ENCODE measurements at places on chromosomes 12 and 14. TPM values are rescaled to one million over a fixed set of nuclear protein-coding genes. Genes with fewer than 3 reads are reported as not detected.
A peak's percentile ranks its signal among the peaks of the same experiment; 100 is the strongest.

GRCh38 chr14:39626589-39627576 is 194.7 kb upstream of the FBXO33 start:
- no peaks in the 10 kb centered on the region for H3K27me3 ChIP-seq
- H3K36me3 ChIP-seq, result no peaks in the 10 kb centered on the region
- no peak for DNase-seq
- no peak overlapping the region for H3K27ac ChIP-seq
- H3K4me1 ChIP-seq, result no peaks in the 10 kb centered on the region
- H3K4me3 ChIP-seq, result no peak overlapping the region

DNA sequence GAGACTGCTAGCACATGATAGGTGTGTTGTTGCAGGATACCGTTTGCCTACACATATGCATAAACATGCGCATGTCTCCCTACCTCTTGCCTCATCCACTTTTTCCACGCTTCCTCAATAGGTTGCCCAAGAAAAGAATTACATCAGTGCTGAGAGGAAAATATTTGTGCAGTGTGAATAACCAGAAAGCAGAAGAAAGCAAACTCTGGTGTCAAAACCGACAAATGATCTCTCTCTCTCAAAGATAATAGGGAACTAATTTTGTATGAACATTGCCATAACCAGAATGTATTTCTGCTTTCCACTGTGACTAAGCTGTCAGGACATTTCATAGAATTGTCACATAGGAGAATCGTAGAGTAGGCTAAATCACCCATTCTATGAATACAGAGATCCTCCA is 1.3 kb downstream of the CLEC7A start:
- H3K27ac ChIP-seq, result no peak overlapping the region
- no peaks in the 10 kb centered on the region for H3K36me3 ChIP-seq
- H3K4me1 ChIP-seq, result no peaks in the 10 kb centered on the region
- H3K27me3 ChIP-seq, result no peaks in the 10 kb centered on the region
- no peak overlapping the region for H3K4me3 ChIP-seq

The IFNG-AS1 gene
- total RNA-seq, result not detected

DNA sequence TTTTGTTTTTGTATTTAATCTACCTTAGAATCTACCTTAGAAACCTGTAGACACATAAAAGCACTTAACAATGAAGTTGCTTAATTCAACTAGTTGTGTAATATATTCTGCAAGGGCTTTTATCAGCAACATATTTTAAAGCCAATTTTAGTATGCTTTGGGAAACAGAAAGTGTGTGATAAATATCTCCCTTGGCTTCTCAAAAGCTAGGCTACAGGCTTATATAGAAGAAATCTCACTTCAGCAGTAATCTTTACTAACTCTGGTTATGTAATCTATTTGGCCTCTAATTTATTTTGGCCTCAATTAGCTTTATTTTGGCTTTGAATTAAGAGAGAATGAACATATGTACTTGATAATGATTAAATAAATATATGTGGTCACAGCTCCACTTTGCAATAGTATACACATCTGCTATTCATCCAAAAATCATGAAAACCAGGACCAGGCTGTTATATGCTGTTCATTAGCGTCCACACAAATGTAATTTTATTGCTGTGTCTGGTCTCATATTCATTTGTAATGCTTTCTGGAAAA is 37.2 kb downstream of the LRP6 start:
- no peaks in the 10 kb centered on the region for H3K4me1 ChIP-seq
- no peaks in the 10 kb centered on the region for H3K27me3 ChIP-seq
- no peak overlapping the region for H3K4me3 ChIP-seq
- no peaks in the 10 kb centered on the region for H3K36me3 ChIP-seq
- no peak overlapping the region for H3K27ac ChIP-seq

- DNase-seq, result no peak
- H3K36me3 ChIP-seq, result no peaks in the 10 kb centered on the region
- H3K4me1 ChIP-seq, result no peaks in the 10 kb centered on the region
- no peak overlapping the region for H3K4me3 ChIP-seq
- no peaks in the 10 kb centered on the region for H3K27me3 ChIP-seq
These were observed 193.5 kb upstream of the CNOT2 start for GRCh38 chr12:70049596-70050360.

DNA sequence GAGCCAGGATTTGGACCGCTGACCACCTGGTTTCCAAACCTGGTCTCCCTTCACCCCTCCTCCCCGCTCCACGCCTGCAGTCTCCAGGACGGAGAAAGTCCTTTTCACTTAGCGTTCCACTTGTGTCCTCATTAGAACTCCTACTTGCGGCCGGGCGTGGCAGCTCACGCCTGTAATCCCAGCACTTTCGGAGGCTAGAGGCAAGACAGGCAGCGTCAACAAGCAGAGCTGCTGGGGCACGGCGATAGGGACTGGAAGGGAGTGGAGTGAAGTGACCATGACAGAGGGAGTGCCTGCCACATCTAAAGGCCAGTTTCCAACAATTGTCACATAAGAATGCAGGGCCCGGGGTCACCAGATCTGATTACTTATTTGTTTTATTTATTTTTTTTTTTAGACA is 132.5 kb upstream of the NCOR2 start:
- no peak overlapping the region for H3K4me3 ChIP-seq
- DNase-seq, result no peak
- no peaks in the 10 kb centered on the region for H3K27me3 ChIP-seq

- no peak overlapping the region for H3K4me3 ChIP-seq
- H3K4me1 ChIP-seq, result no peaks in the 10 kb centered on the region
- H3K27me3 ChIP-seq, result no peaks in the 10 kb centered on the region
- no peak overlapping the region for H3K27ac ChIP-seq
These were observed 377.3 kb downstream of the EMP1 start for GRCh38 chr12:13573698-13574321.

- H3K27me3 ChIP-seq, result no peaks in the 10 kb centered on the region
- DNase-seq, result no peak
These were observed 499 bp upstream of the PRKAG1 start for GRCh38 chr12:49019120-49019430.

- H3K36me3 ChIP-seq, result no peaks in the 10 kb centered on the region
- H3K27ac ChIP-seq, result peak overlapping the region; percentile 4
- no peak for DNase-seq
These were observed 2.0 kb upstream of the PELI2 start for GRCh38 chr14:56115976-56116893.

DNA sequence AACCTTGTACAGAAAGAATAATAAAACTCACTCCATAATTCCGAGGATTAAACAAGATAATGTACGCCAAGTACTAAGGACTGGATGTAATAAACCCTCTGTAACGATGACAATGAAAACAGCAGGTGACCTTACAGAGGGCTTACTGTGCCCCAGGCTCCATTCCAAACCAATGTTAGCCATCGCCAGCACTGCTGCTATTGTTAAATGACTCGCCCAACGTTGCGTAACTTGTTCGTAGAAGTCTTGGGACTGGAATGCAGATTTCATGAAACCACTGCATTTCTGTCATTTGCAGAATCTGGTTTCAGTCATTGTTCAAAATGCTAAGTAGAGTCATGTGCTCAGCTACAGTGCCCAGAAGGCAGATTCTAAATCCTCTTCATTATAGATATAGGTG is 728 bp upstream of the STON2 start:
- DNase-seq, result peak; percentile 96
- H3K27me3 ChIP-seq, result no peaks in the 10 kb centered on the region
- H3K27ac ChIP-seq, result peak overlapping the region; percentile 93
- no peaks in the 10 kb centered on the region for H3K36me3 ChIP-seq

GRCh38 chr12:124774462-124775167 is 89.0 kb downstream of the SCARB1 start:
- H3K27ac ChIP-seq, result peak overlapping the region; percentile 70
- H3K4me1 ChIP-seq, result peaks cover 5% of the 10 kb centered on the region
- peak overlapping the region; percentile 56 for H3K4me3 ChIP-seq
- H3K27me3 ChIP-seq, result no peaks in the 10 kb centered on the region

DNA sequence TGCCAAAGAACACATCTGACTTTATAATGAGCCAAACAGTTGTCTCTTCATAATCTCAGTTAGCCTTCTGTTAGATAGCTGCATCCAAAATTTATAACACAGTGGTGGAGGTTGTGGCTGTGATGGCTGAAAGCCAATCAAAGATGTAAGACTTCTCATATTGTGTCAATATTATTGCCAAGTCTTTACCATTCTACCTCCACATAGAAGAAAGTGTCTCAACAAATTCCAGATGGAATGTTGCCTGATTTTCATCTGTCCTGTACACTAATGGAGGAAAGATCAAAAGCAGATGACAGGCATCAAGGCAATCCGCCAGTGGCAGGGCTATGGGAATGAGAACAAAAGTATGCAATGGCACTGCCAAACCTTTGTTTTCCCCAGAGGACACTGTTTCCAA is 813.1 kb upstream of the NOVA1 start:
- DNase-seq, result no peak
- H3K36me3 ChIP-seq, result no peaks in the 10 kb centered on the region
- H3K27me3 ChIP-seq, result no peaks in the 10 kb centered on the region

DNA sequence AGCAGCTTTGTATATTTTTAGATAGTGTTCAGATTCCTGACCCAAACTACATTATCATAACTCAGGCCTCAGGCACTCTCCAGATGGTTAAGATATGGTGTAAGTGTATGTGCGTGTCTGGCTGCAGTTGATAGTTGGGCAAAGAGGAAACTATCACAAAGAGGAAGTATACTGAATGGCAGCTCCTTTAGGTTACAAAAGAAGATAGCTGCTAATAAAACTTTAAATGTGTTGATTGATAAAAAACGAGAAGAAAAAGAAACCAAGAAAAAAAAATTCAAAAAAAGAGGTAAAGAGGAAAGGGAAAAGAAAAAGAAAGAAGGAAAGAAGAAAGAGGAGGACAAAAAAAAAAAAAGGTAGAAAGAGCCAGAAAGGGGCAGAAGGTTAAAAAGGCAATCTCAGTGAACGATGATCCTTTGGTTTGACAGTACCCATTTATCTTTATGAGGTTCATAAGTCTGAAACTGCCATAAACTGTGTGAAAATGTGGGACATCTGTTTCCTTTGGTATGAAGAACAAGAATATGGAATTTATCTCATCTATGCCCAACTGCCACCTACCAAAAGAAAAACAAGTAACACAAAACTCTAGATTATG is 42.2 kb downstream of the TAOK3 start:
- no peak overlapping the region for H3K4me3 ChIP-seq
- H3K27me3 ChIP-seq, result no peaks in the 10 kb centered on the region

The POLE2 gene
- 9.8 TPM for total RNA-seq

The PHLDA1 gene
- total RNA-seq, result 32.6 TPM

The APOLD1 gene
- total RNA-seq, result 236 TPM

The TMEM132D gene
- total RNA-seq, result not detected

GRCh38 chr12:74539765-74540526 is 2.3 kb downstream of the ATXN7L3B start:
- peak overlapping the region; percentile 83 for H3K4me3 ChIP-seq
- no peak for DNase-seq
- H3K27me3 ChIP-seq, result no peaks in the 10 kb centered on the region
- no peak overlapping the region for H3K27ac ChIP-seq
- no peaks in the 10 kb centered on the region for H3K4me1 ChIP-seq

GRCh38 chr12:69055706-69056105 is 122.7 kb upstream of the CPM start:
- no peaks in the 10 kb centered on the region for H3K4me1 ChIP-seq
- H3K36me3 ChIP-seq, result no peaks in the 10 kb centered on the region
- H3K27ac ChIP-seq, result peak overlapping the region; percentile 62
- H3K4me3 ChIP-seq, result no peak overlapping the region
- DNase-seq, result no peak

DNA sequence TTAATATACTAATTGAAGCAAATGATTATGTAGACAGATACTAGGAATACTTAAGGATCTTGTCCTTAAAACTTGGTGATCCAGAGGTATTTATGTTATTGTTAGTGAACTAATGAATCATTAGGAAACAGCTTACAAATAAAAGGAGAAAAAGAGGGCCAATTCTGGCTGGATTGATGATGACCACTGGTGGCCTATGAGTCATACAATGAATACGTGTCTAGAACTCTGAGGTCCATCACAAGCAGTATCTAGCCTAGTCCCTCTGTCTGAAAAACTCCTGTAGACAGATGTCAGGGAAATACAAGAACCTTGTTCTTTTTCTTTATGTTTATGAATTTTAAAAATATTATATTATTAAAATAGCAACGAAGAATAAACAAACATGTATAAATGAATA is 51.7 kb upstream of the RTL1 start:
- no peaks in the 10 kb centered on the region for H3K36me3 ChIP-seq
- H3K27me3 ChIP-seq, result no peaks in the 10 kb centered on the region
- H3K27ac ChIP-seq, result no peak overlapping the region

DNA sequence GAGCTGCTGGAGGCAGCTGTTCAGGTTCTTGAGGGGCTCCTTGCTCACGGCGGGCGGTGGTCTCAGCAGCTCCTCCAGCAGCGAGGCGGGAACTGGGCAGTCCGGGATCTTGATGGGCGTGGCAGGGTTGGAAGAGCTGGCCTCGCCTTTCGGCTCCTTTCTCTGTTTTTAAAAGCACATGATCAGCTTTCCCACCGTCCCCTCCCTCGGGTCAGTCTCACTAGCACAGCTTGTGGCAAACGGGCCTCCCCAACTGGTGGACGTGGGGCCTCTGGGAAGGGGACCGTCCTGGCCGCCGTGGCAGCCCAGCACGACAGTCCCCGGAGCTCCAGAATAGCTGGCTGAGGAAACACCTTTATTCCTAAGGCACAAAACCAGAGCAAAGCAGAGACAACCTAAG is 12.5 kb upstream of the ANKLE2 start:
- DNase-seq, result no peak
- no peaks in the 10 kb centered on the region for H3K4me1 ChIP-seq
- no peak overlapping the region for H3K4me3 ChIP-seq
- no peaks in the 10 kb centered on the region for H3K27me3 ChIP-seq
- no peaks in the 10 kb centered on the region for H3K36me3 ChIP-seq

The SMOC1 gene
- total RNA-seq, result 2.9 TPM

GRCh38 chr14:68279777-68280233 is 460.2 kb downstream of the RAD51B start:
- H3K27ac ChIP-seq, result no peak overlapping the region
- no peaks in the 10 kb centered on the region for H3K36me3 ChIP-seq
- DNase-seq, result no peak
- no peak overlapping the region for H3K4me3 ChIP-seq
- peaks cover 10% of the 10 kb centered on the region for H3K4me1 ChIP-seq

DNA sequence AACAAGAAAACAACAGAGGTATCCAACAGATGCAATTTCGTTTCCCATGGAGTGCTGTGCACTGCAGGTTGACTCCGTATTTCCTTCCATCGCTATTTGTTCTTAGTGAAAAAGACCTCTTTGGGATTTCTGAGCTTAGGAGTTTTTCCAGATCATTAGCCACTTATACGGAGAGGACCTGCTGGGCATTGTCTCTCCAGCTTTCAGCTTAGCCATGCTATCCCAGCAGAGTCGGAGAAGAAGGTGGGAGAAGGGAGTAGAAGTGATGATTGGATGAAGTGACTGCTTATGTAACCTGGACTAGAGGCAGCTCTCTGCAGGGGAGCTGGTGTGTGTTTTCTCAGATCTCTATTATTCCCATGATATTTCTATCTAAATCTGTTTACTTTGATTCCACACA is 737.7 kb downstream of the DIO2 start:
- H3K36me3 ChIP-seq, result no peaks in the 10 kb centered on the region
- no peak overlapping the region for H3K27ac ChIP-seq
- no peaks in the 10 kb centered on the region for H3K4me1 ChIP-seq
- no peak overlapping the region for H3K4me3 ChIP-seq
- H3K27me3 ChIP-seq, result no peaks in the 10 kb centered on the region
